Activated CD4-positive, alpha-beta T cell treated with anti-CD3 and anti-CD28 coated beads for 24 hours (primary cell): ENCODE measurements at places on chromosomes 1 and 21.

GRCh38 chr1:31445951-31446350, 32.9 kb downstream of the SERINC2 start:
- no peak for DNase-seq

GRCh38 chr21:37711286-37711829, 204.9 kb downstream of the KCNJ6 start:
- no peak for DNase-seq

DNA sequence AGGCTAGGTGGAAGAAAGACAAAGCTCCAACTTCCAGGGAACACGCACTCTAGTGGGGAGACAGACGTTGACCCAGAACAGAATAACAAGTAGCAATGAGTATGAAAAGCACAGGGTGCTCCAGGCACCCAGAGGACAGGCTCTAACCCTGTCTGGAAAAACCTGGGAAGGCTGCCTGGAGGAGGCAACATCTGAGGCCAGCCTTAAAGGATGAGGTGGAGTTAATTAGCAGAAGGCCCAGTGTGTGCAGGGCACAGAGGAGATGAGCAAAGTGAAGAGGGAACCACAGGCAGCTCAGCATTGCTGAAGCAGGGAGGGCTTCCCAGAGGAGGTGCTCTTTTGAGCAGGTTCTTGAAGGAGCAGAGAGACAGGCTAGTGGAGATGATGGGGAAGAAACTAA, 126.7 kb upstream of the KLHDC7A start:
- no peak for DNase-seq

GRCh38 chr1:31802190-31803150, 13.4 kb downstream of the SPOCD1 start:
- no peak for DNase-seq
